Right forelimb (tissue), 1 donor: ENCODE measurements at places on chromosomes 2 and 18.
A peak's percentile ranks its signal among the peaks of the same experiment; 100 is the strongest.

DNA sequence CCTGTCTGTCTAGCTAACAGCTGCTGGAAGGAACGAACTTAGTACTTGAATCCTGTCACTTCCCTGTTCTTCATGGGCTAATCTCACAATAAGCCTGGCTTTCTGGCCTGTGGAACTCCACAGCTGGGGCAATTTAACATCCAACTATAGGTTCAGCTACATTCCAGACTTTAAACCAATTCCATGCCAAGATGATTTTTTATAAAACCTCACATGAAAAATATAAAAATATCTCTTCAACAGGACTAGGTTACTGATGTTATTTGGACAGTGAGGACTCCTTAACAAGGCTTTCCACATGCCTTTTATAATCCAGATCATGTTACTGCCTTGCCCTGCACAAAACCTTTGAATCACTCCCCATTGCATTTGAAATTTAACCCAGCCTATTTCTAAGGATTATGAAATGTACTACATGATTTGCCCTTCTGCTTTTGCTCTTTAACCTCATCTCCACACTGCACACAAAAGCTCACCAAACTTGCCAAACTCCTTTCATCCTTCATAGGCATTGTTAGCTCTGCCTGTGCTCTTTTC is 863.2 kb upstream of the CHAC2 start:
- no peak for DNase-seq

DNA sequence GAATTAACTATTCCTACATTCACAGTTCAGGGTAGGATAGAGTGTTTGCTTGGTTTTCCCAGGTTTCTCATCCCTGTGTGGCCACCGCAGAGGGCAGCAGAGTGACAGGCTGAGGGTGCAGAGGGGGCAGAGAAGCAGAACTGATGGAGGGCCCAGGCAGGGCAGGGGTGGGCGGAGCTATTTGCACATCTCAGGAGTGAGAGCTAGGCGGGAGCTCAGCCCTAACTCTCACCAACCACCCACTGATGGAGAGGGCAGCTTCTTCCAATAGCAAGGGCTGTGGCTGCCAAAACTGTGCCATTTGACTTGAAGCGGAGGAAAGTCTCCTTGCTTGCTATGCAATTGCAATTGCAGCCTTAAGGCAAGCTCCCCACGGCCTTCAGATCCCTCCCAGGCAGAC is 12.0 kb upstream of the DARS1 start:
- no peak for DNase-seq

- DNase-seq = no peak
Observed at GRCh38 chr18:21303895-21304294, 61.9 kb downstream of the GREB1L start.

DNA sequence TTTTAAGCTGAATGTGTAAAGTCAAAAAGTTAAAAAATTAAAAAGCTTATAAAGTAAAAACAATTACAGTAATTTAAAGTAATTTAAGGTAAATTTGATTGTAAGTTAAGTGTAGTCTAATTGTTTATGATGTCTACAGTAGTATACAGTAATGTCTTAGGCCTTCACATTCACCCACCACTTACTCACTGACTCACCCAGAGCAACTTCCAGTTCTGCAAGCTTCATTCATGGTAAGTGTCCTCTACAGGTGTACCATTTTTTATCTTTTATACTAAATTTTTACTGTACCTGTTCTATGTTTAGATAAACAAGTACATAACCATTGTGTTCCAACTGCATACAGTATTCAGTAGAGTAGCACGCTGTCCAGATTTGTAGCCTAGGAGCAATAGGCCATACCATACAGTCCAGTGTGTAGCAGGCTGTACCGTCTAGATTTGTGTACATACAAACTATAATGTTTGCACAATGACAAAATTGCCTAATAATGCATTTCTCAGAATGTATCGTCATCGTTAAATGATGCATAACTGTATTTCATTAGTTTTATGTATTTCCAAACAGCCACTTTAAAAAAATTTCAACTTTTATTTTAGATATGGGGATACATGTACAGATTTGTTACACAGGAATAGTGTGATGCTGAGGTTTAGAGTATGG is 319.3 kb downstream of the DYSF start:
- DNase-seq = no peak

GRCh38 chr18:36464126-36464651 is 166.7 kb downstream of the FHOD3 start:
- no peak for DNase-seq

DNA sequence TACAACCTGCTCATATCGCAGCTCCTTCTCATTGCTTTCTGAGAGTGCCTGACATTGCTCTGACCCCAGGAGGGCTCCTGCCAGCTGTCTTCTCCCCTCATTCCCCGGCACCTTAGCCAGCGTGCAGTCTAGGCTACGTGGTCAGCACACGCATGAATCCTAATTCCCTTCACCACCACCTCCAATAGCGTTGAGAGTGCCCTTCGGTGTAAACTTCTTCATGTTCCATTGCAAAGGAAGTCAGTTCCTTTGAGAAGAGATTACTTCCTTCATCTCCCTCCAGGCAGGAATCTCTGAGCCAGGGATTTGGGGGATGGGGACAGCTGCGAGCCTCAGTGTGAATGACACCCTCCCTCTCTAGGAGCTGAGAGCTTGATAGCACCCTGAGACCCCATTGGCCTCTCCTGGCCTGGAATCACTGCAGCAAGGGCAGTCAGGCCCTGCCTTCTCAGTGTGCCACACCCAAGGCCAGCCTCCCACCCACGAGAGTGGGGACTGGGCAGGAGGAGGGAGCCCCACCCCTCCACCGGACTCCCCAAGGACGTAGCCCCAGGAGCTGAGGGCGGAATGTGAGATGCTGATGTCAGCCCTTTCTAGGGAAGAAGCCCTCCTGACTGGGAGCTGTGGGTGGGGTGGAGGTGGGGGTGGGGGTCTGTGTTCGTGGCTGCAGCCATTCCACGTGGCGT is 53.4 kb downstream of the SLC66A2 start:
- peak; percentile 40 for DNase-seq

DNA sequence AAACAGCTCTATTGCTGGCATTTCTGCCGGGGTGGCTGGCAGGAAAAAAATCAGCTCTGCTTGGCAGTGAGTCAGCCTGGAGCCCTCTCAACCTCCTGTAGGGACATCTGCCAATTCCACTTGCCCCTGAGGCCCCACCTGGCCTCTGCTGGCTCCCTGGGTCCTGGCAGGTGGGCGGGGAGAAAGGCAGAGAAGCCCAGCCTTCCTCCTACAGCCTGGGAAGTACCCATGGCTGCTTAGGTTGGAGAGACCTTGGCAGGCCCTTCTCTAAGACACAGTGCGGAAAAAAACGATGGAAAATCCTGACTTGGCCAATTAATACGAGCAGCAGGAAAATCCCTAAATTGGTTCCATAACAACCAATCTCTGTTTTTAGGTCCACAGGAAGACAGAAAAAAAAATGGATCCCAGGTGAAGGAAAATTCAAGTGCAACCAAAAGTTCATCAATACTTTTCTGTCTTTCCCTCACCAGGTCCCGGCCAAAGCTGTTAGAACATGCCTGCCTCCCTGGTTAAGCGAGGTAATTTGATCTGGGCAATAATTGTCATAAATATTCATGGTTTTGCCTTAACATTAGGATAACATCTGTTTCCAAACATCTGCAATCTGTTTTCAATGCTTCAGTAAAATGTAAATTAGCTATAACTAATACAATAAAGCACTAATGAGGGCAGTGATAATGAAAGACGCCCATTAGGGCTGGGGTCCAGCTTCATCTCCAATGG is 245.9 kb downstream of the TFCP2L1 start:
- peak; percentile 68 for DNase-seq

DNA sequence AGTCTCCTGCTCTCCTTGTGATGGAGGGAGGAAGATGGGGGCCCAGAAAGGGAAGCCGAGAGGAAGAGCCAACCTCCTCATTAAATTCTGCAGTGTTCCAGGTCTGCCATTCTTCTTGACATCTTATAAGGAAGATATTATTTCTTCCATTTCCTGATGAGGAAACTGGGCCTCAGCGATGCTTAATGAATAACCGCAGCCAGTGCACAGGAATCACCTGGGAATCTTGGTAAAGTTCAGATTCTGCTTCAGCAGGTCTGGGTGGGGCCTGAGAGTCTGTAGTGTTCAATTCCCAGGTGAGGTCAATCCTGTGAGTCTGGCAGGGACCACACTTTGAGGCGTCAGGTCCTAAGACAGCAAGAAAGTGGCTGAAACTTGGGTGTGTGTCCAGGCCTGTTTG is 17.3 kb downstream of the PCARE start:
- DNase-seq = no peak

- DNase-seq = peak; percentile 41
Observed at GRCh38 chr18:48910972-48911545, 39.7 kb downstream of the SMAD7 start.
